Activated naive CD4-positive, alpha-beta T cell treated with anti-CD3 and anti-CD28 coated beads, Interleukin-2, amount 50 U/mL, for 72 hours (primary cell): ENCODE measurements at places on chromosomes 16 and 17. TPM values are rescaled to one million over a fixed set of nuclear protein-coding genes. Genes with fewer than 3 reads are reported as not detected.

CDH8 gene
- not detected for total RNA-seq

CLEC18A gene
- 0.09 TPM for total RNA-seq

PRR35 gene
- total RNA-seq: not detected

- no peak for DNase-seq
These were observed 108.4 kb downstream of the AIPL1 start for GRCh38 chr17:6326483-6326882.

- no peak for DNase-seq
These were observed 1.5 kb downstream of the TNRC6C start for GRCh38 chr17:77959926-77960521.

- no peak for DNase-seq
These were observed 11.2 kb downstream of the PIK3R5 start for GRCh38 chr17:8954339-8954738.

GRCh38 chr17:72107100-72107499, 13.7 kb upstream of the SOX9 start:
- no peak for DNase-seq

- no peak for DNase-seq
These were observed 30.0 kb upstream of the RHBDL3 start for GRCh38 chr17:32235588-32235987.

DNA sequence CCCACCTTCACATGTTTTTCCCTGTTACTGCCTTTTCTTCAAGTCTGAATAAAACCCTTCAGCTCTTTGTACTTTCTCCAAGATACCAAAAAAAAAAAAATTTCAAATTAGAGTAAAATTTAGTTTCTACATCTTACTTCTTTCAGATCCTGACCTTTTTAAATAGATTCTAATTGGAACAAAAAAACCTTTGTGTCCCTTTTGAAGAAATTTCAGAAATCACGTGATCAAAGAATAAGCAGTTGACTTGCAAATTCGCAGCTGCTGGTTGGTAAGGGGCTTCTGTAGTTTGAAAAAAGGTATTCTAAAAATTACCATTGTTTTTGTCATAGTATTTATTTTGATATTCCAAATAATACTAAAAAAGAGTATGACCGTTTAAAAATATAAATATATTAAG, 71.7 kb downstream of the CDC27 start:
- no peak for DNase-seq

DNA sequence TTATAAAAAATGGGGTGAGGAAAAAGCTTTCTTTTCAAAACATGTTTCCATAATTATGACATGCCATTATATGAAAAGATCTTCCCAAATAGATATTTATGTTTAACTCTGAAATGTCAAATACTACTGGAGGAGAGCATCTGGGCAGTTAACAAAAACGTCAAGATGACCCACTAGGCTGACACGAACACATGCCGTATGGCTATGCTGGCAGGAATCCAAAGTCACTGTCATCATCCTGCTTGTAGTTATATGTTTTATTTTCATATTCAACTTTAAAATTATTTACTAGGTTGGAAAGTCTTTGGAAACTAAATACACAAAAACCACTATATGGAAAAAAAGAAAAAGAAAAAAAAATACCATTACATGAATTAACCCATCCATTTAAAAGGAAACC, 27.3 kb downstream of the ANKFY1 start:
- no peak for DNase-seq

DNA sequence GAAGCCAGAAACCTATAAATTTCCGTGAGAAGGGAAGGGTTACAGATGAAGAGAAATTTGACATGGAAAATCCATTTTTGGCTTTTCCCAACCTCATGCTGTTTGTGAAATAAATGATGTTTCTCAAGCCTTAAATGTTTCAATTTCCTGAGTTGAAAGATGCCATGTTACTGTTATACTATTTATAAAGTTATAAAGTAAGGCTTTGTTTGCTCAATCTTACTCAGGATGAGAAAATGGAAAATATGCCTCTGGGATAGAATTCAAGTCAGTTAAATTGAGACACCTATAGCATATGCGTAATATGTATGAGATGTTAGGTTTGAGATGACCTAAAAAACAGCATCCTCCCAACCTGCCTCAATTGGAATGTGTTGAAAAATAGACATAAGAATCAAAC, 19.9 kb upstream of the FAM20A start:
- no peak for DNase-seq

DNA sequence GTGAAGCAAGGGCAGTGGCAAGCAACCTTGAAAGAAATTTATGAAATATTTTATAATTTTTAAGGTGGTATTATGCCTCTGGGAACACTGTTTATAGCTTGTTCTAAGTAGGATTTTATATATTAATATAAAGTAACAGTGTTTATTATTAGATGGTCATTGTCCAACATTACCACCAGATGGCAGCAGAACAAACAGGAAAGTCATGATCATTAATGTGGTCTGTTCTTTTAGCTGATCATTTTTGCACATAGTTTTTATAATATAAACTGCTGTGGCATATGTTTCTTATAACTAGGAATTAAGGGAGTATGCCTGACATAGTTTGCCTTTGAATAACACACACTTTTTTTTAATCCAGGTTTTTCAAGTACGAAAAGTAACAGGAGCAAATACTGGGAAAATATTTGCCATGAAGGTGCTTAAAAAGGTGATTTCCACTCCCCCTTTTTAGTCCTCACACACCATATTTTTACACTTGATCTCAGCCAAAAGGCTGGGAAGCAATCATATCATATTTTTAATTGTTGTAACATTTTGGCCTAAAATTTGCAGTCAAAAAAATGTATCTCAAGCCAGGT, 21.4 kb downstream of the RPS6KB1 start:
- DNase-seq: no peak

DNA sequence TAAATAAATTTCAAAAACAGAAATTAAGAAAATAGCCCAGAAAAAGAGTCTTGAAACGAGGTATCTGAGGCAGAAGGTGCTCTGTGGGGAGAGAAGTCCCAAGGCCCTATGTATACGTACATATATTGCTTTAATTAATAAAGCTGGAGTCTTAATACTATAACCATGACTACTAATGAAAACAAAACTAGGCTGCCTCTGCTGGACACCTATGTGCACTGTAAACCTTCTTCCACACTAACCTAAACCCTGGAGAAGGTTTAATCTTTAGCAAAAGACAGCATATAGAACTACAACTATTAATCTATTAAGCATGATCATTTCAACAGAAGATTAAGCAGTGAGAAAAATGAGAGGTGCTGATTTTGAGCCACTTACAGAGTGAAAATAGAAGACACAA, 153.9 kb upstream of the C17orf78 start:
- DNase-seq: no peak

- DNase-seq: no peak
These were observed 4.9 kb downstream of the MYH1 start for GRCh38 chr17:10513299-10514067.

DNA sequence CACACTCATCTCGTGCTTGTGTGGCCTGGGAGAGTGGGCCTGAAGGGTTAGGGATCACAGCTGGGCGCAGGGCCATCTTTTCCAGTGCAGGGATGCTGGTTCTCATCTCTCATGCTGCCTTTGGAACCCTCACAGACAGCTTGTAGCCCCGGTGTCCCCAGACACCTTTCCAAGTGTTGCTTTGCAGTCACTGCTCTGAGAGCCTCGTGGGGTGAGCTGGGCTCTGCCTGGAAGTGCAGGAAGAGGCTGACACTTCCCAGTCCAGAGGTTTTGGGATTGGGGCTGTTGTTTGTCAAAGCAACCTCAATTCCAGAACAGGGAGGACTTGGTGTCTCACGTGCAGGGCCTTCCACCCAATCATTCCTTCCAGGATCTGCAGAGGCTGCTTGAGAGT, 28.2 kb downstream of the TBX4 start:
- no peak for DNase-seq

DNA sequence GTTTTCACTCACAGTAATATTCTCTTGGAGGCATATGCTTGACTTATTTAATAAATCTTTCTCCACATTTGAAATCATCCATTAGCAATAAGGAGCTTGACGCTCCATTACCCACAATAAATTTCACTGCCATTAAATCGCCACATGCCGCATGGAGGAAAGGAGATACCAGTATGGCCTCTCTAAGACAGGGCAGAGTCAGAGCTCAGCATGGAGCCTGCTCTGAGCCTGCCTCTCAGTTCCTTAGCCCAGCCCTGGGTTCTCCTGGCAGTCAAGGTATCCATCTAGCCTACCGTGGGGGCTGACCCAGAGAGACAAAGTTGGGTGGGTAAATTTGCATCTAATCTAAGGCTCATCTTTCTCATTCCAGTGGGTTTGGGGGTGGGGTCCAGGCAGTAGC, 80.3 kb upstream of the CES5A start:
- DNase-seq: no peak

GRCh38 chr17:17988427-17988945, 15.8 kb downstream of the DRC3 start:
- DNase-seq: no peak

DNA sequence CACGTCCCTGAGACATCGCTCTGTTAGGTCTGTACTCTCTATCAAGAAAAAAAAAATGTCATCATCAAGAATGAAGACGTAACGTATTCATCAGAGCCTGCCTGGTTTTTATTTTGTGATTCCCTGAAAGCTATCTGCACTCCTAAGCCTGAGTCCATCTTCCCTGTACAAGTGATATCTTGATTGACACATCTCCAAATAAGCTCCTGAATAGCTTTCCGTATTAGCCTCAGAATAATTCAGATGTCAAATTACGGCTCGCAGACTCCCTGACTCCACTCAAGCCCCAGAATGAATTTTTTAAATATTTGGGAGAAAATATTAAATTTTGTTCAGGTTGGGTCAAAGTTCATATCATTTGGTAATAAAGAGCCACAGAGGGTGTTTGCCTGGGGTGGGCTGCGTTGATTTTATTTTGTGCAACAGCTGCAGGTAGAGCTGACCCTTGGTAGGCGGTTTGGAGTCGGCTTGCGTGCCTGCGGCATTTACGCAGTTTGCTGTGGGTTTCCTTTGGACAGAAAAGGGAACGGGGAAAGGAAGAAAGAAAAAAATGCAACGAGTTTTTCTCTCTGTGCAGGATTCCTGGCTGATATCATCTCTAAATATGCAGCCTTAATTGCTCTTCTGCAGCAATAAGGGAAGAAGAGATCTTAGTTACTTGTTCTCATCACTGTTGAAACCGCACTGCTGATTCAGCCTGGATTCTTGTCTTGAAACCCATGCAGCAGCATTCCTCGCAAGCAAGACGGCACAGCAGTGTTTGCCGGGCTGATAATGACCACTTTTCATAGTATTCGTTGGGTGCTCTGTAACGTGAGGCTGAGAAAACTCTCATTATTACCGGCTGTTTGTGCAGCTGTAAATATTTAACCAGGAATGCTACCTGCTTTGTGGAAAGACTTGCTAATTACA, 114.7 kb downstream of the IRX3 start:
- no peak for DNase-seq

DNA sequence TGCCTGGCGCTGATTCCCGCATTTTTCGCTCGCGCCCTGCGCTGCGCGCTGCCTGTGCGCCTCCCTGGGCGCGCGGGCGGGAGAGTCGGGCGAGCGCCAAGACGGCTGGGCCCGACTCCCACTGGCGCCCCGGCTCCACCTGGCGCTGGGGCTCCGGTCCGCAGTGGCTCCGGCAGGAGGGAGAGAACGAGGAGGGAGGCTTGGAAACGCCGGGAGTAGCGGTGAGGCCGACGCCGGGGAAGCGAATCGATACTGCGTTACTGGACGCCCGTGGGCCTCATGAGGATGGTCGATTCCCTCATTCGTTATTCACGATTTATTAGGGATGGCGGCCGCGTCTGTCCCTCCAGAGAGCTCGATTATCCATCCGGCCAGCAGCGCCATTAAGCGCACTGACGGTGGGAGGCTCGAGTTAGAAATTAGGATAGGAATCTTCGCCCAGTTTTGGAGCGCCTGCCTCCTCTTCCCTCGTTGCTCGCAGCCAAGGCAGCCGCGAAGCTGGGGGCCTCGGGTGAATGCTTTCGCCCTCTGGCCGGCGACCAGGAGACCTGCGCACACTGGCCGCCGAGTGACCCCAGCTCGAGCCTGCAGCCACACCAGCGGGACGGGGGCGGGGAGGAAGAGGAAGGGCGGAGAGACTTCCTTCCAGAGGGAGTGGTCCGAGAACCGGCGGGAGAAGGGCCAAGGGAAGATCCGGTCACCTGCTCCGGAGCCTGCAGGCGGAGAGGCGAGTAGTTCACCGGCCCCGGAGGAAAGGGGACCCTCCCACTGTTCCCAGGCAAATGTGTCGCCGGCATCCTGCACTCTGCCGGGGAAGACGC, 1.3 kb upstream of the PCGF2 start:
- DNase-seq: no peak
